ENCODE measurements at places on chromosomes 11 and 22. TPM values are rescaled to one million over a fixed set of nuclear protein-coding genes. Genes with fewer than 3 reads are reported as not detected.

The FBLN1 gene
- 206 TPM for total RNA-seq

The MUC15 gene
- total RNA-seq = 3.7 TPM

The IL17RA gene
- 4.3 TPM for total RNA-seq

The TREH gene
- not detected for total RNA-seq

The HTR3B gene
- total RNA-seq = not detected

The AIFM3 gene
- total RNA-seq = 26.3 TPM

The SLC22A12 gene
- total RNA-seq = not detected

The EIF3L gene
- total RNA-seq = 485 TPM

The OR8D4 gene
- total RNA-seq = not detected

The CD151 gene
- 149 TPM for total RNA-seq

The TRMU gene
- total RNA-seq = 53.7 TPM

The ASCL3 gene
- not detected for total RNA-seq

The MB gene
- 39.8 TPM for total RNA-seq

The EHBP1L1 gene
- 51.2 TPM for total RNA-seq

The KCNJ1 gene
- total RNA-seq = not detected

The GPR83 gene
- total RNA-seq = 1.3 TPM

The MS4A15 gene
- total RNA-seq = not detected

The ACTN3 gene
- 0.49 TPM for total RNA-seq

The TAGLN gene
- total RNA-seq = 247 TPM

The PGA5 gene
- not detected for total RNA-seq

The BRSK2 gene
- 50.6 TPM for total RNA-seq

The SMDT1 gene
- 19.1 TPM for total RNA-seq

The PARVB gene
- 22.0 TPM for total RNA-seq

The TYR gene
- 65.3 TPM for total RNA-seq

The MIEF1 gene
- total RNA-seq = 24.1 TPM

The GAL gene
- total RNA-seq = not detected

The SCUBE2 gene
- total RNA-seq = 13.2 TPM

The PIK3IP1 gene
- total RNA-seq = 23.3 TPM

The TSSK2 gene
- total RNA-seq = not detected

The WNT7B gene
- 8.4 TPM for total RNA-seq

The ROBO4 gene
- 17.7 TPM for total RNA-seq

The FIBIN gene
- 22.3 TPM for total RNA-seq

The RHOD gene
- total RNA-seq = 8.1 TPM

The YPEL1 gene
- total RNA-seq = 26.9 TPM

The RAB39A gene
- total RNA-seq = 16.5 TPM

The OR52K1 gene
- total RNA-seq = not detected

The SSTR3 gene
- total RNA-seq = 0.11 TPM

The PLAAT3 gene
- total RNA-seq = 31.5 TPM

The CABP4 gene
- 6.3 TPM for total RNA-seq

The TP53AIP1 gene
- 0.82 TPM for total RNA-seq

The TENM4 gene
- total RNA-seq = 73.8 TPM

The WNT11 gene
- 6.9 TPM for total RNA-seq

The DRD2 gene
- total RNA-seq = 2.5 TPM

The RTN4R gene
- total RNA-seq = 9.7 TPM

The GUCY1A2 gene
- 55.1 TPM for total RNA-seq

The OR51I1 gene
- not detected for total RNA-seq

The INPP5J gene
- total RNA-seq = 2.7 TPM

The RAB36 gene
- 8.3 TPM for total RNA-seq

The HTATIP2 gene
- total RNA-seq = 2.6 TPM

The VPREB1 gene
- total RNA-seq = 0.66 TPM

The SHANK3 gene
- total RNA-seq = 10.6 TPM

The RBMXL2 gene
- not detected for total RNA-seq

The ANKK1 gene
- total RNA-seq = 0.33 TPM

The OR8H3 gene
- total RNA-seq = not detected

The TTC28 gene
- total RNA-seq = 140 TPM

The MS4A12 gene
- total RNA-seq = not detected

The RIC3 gene
- total RNA-seq = 45.7 TPM

Data from camera-type eye (tissue), 1 donor.